ENCODE measurements at places on chromosomes 1 and 21.

DNA sequence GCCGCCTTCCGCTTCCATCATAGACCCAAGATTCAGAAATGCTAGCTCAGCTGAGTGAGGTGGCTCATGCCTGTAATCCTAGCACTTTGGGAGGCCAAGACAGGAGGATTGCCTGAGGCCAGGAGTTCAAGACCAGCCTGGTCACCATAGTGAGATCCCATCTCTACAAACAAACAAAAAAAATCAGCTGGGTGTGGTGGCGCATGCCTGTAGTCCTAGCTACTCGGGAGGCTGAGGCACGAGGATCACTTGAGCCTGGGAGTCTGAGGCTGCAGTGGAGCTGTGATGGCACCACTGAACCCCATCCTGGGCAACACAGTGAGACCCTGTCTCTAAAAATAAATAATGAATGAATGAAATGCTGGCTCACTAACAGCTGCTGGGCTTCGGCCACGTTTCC lies 39.7 kb downstream of the TOMM20 start:
- DNase-seq: no peak

DNA sequence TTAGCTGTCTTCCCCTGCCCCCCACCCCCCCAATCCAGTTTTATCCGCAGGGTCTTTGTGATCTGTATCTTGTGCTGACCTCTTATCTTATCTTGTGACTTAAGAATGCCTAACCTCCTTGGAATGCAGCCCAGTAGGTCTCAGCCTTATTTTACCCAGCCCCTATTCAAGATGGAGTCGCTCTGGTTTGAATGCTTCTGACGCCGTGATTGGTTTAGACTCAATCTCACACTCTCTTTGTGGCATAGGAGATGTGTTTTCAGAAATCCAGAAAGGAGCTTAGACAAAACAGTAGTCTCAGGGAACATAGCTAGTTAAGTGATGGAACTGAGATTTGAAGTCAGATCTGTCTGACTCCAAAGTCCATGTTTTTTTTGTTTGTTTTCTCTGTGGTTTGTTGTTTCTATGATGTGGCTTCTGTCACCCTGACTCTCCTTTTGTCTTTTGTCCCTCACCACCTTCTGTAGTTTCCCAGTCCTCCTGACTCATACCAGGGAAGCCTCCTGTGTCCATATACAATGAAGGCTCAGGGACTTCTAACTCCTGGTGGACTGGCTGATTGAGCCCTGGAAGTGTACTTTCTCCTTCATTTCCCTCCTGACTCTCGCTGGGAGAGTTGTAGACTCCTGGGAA lies 18.1 kb upstream of the USP24 start:
- no peak for DNase-seq

DNA sequence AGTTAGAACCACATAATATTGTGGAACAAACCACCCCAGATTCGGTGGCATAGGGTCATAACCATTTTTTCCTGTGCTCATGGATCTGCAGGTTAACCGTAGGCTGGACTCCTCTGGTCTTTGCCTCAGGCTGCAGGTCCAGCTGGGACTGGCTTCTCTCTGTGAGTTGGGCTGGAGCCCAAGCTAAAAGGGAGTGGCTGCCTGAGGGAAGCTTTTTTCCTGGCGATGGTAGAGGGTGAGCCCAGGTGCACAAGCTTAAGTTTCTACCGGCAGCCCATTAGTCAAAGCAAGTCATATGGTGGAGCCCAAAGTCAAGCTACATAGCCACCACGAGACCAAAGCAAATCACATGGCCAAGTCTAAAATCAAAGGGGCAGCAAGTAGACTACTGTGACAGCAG lies 13.8 kb downstream of the EPHX4 start:
- DNase-seq: no peak

- DNase-seq: no peak
These were observed 39.6 kb downstream of the PAX7 start for GRCh38 chr1:18670121-18670867.

DNA sequence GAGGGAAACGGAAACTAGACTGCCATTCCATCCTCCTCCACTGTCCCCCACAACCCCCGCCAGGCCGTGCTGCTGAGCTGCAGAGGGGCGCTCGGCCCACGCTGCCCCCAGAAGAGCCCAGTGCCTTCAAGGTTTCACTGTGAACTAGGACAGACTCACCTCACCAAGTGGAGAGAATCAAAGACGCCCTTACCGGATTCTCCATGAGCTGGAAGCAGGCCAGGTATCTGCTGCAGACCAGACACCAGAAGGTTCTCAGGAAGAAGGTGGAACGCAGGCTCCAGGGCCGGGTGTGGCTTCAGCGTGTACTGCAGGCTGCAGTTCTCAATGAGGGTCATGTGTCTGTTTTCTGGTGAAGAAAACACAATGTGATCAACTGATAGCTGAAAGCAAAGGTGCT lies 30.6 kb downstream of the NPHP4 start:
- DNase-seq: no peak

- DNase-seq: no peak
These were observed 605.8 kb upstream of the ADAMTS5 start for GRCh38 chr21:27572696-27573095.

GRCh38 chr1:15706751-15707150 lies 22.6 kb downstream of the PLEKHM2 start:
- no peak for DNase-seq

GRCh38 chr1:31809698-31810097 lies 6.1 kb downstream of the SPOCD1 start:
- DNase-seq: no peak

GRCh38 chr1:246661451-246661850 lies 62.8 kb upstream of the SCCPDH start:
- no peak for DNase-seq

DNA sequence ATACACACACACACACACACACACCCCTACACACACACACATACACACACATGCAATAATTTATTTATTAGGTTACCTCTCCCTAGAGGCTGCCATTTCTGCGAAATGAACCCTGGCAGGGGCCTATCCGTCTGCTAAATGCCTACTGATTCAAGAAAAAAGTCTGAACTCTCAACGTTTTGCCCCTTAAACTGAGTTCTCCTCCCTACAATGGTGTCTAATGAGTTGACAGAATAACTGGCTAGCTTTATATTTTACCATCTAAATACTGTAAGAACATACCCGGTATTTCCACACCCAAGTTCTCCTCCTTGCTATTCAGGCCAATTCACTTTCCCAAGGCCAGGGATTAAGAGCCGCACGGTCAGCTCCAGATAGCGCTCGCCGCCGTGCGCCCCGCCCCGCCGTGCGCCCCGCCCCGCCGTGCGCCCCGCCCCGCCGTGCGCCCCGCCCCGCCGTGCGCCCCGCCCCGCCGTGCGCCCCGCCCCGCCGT lies 339 bp upstream of the RNPC3 start:
- no peak for DNase-seq

GRCh38 chr1:245378311-245378722 lies 223.5 kb downstream of the KIF26B start:
- DNase-seq: no peak

GRCh38 chr1:100100202-100100601 lies 32.5 kb downstream of the SASS6 start:
- DNase-seq: no peak

DNA sequence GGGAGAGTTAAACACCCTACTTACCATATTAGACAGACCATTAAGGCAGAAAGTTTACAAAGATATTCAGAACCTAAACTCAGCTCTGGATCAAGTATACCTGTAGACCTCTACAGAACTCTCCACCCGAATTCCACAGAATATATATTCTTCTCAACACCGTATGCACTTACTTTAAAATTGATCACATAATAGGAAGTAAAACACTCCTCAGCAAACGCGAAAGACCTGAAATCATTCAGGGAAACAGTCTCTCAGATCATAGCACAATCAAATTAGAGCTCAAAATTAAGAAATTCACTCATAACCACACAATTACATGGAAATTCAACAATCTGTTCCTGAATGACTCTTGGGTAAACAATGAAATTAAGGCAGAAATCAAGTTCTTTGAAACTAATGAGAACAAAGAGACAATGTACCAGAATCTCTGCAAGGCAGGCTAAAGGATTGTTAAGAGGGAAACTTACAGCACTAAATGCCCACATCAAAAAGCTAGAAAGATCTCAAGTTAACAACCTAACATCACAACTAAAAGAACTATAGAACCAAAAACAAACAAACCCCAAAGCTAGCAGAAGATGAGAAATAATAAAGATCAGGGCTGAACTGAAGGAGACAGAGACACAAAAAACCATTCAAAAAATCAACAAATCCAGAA lies 19.1 kb downstream of the CD84 start:
- no peak for DNase-seq

- peak; percentile 36 for DNase-seq
These were observed 70.1 kb upstream of the CASZ1 start for GRCh38 chr1:10866321-10867093.

DNA sequence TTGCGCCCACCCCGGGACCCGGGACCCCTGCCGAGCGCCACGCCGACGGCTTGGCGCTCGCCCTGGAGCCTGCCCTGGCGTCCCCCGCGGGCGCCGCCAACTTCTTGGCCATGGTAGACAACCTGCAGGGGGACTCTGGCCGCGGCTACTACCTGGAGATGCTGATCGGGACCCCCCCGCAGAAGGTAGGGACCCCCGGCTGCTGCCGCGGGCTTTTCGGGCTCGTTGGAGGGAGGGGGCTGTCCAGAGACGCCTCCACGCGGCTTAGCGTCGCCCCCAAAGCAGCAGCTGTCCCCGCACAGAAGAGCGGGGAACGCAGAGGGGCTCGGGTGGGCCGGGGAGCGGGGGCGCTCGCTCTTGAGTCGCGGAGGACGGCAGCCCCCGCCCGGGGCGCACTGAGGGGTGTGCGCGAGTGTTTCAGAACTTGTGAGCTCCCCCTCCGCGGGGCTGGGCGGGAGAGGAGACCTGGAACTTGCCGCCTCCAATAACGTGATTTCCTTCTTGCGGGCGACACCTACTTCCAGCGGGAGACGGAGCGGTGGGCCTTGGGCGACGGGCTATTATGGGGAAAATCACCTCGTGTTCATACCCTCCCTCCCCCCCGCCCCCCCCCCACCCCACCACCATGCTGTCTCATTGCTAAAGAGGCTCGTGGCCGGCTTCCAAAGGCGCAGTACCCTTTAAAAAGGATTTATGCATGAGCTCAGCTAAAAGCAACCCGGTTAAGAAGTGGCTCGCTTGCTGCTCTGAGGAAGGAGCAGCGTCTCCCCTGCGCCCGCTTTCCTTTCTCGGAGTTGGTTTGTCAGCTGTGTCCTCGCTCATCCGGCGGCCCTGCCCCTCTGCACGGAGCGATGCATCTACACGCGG lies 664 bp downstream of the BACE2 start:
- no peak for DNase-seq

- no peak for DNase-seq
These were observed 260.0 kb downstream of the LRRC7 start for GRCh38 chr1:69827732-69828131.

DNA sequence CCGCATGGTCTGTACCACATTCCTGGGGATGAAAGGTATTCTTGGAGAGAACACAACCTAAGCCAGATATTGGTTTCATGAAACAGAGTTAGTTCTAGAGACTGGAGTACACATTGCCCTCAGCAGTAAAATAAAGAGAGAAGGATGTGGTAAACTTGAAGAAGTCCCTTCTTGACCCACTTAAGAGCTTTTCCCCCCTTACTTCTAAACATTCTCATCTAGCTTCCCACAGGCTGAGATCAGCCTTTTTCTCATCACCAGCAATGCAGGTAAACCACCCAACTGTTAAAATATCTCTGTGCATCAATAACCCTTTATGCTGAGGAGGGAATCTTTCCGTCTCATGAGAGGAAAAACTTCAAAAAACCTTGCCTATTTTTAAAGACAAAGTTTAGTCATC lies 62.6 kb downstream of the SUSD4 start:
- no peak for DNase-seq

- DNase-seq: no peak
These were observed 350.6 kb upstream of the NCAM2 start for GRCh38 chr21:20647607-20648006.

DNA sequence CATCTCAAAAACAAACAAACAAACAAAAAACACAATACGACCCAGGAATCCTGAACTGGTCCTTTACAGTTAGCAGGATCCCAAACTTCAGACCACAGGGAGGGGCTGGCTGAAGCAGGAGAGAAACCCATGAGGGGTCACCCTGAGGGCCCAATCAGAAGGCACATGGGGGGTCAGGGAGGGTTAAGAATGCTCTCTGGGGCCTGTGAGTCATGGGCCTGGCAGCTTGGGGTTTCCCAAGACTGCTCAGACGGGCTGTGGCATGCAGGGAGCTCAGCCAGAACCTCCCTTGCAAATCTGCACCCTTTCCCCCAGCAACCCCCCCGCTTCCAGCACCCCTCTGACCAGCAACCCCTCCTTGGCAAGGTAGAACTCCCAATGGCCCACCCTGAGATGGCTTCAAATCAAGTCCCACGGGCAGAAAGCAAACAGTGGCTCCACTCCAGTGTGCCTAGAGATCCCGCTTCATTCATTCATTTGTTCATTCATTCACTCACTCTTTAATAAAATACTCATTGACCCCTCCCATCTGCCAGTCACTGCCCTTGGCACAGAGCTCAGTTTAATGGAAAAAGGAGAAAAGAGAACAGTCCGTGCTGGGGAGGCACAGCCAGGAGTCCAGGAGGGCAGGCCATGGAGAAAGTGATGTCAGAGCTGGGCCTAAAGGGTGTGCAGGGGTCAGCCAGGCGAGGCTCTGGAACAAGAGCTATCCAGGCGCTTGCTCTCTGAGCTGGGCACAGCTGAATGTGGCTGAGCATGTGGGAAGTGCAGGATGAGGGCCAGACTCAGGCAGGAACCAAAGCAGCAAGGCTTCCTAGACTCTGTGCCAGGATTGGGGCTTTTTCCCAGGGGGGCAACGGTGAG lies 8.2 kb downstream of the UQCRHL start:
- no peak for DNase-seq

DNA sequence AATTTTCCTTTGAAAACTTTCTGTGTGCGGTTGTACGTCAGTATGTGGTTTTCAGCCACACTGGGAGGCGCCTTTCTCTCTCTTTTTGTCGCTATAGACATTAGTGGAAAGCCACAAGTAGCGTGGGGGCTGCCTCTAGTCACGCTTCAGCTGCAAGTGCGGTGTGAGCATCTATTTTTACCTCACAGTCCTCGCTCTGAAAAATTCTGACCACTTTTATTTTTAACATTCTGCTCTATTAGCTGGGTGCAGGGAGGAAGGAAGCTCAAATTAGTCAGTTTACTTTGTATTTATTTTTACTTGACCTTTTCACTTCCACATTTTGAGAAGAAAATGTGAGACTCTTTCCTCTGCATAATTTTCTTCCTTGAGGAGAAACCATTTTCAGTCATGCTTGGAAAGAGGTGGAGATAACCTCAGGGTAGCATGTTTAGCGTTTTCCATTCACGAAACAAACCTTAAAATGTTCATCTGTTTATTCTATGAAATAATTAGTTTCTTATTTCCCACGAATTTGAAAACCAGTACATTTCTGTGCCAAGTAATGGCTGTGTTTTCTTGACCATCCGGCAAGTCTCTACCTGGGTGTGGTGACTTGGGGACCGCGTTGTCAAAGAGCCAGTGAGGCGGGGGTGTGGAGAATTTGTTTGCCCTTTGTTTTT lies 35.6 kb downstream of the ADARB1 start:
- DNase-seq: peak; percentile 23

GRCh38 chr1:193662030-193662429 lies 475.6 kb upstream of the B3GALT2 start:
- DNase-seq: no peak

Data from activated T-cell treated with anti-CD3 and anti-CD28 coated beads for 4 hours (primary cell).